ENCODE measurements at places on chromosomes 12 and 14.

- DNase-seq = no peak
Observed at GRCh38 chr12:98612696-98613334, 19.3 kb downstream of the SLC25A3 start.

GRCh38 chr12:16449459-16449858, 102.0 kb downstream of the MGST1 start:
- DNase-seq = no peak

DNA sequence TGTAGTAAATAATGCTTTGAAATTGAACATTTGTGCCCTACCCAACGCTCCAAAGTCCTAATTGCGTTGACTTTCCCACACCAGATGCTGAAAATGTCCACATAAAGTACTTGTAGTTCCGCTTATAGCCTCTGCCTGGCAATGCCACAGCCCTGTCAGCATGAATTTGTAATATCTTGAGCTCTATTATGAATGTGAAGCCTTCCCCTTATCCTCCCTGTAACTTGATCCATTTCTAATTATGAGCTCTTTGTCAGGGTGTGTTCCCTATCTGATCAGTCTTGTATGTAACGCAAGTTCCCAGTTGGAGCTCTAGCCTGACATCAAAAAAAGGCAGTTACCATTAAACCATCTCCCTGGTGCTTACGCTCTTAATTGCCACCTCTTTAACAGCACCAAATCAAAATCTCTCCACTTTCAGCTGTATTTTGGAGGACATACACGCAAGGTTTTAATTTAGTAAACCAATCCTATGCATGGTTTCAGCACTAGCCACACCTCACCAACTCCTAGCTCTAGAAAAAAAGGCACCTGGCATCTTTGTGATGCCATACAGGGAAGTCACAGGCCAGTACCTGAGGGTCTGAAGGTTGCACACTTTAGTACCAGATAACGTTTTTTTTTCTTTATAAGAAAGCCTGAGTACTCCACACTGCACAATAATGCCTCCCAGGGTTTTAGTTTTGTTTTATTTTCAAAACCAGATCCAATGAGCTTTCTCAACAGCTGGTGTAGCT, 69.3 kb downstream of the EEA1 start:
- DNase-seq = no peak

GRCh38 chr12:81354327-81354932, 276.6 kb downstream of the ACSS3 start:
- DNase-seq = no peak

- no peak for DNase-seq
Observed at GRCh38 chr12:58007875-58008274, 66.5 kb downstream of the ATP23 start.

- DNase-seq = no peak
Observed at GRCh38 chr12:13896063-13896626, 85.3 kb downstream of the GRIN2B start.

GRCh38 chr14:101068313-101069227, 165.0 kb upstream of the RTL1 start:
- DNase-seq = no peak

- no peak for DNase-seq
Observed at GRCh38 chr14:92637228-92637627, 111.2 kb downstream of the LGMN start.

- peak; percentile 59 for DNase-seq
Observed at GRCh38 chr12:26630546-26631027, 202.4 kb downstream of the ITPR2 start.

GRCh38 chr12:47829584-47829983, 9.9 kb upstream of the HDAC7 start:
- no peak for DNase-seq
